COLO829 (cell line): ENCODE measurements at places on chromosomes 2 and 18.

DNA sequence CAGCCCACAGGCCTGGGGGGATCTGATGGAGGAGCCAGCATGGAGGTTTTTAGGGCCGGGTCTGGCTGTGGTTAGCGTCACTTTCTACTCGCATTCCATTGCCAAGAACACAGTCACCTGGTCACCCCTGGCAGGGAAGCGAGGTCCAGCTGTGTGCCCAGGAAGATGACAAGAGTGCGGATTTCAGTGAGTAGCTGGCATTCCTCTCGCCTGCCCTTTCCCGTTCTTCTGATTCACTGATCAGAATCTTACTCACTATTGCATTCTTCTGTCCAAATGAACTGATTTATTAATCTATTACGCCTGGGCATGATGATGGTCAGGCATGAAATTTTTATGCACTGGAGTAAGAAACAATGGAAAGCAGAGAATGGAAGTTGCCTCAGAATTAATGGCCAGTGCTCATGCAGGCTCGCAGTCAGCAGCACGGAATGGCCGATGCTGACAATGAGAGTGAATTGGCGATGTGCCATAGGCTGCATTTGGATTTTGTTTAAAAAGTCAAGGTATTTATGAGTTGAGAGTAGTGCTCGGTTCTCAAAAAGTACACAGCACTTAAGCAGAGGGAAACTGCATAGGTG, 76.4 kb upstream of the MGAT5 start:
- no peak for DNase-seq

GRCh38 chr2:75632091-75632701, 14.4 kb upstream of the MRPL19 start:
- DNase-seq, result no peak

DNA sequence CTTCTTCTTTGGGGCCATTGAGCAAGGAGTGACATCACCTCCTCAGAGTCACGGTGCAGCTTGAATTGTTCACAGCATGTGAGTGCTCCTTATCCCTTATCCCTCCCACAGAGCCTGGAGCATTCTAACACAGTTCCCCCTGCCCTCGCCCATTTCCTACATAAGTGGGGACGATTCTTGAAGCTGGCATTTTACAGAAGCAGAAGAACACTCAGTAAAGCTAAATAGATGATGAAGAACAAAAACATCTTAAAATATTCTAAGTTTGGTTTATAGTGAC, 135.8 kb upstream of the APCDD1 start:
- DNase-seq, result no peak

DNA sequence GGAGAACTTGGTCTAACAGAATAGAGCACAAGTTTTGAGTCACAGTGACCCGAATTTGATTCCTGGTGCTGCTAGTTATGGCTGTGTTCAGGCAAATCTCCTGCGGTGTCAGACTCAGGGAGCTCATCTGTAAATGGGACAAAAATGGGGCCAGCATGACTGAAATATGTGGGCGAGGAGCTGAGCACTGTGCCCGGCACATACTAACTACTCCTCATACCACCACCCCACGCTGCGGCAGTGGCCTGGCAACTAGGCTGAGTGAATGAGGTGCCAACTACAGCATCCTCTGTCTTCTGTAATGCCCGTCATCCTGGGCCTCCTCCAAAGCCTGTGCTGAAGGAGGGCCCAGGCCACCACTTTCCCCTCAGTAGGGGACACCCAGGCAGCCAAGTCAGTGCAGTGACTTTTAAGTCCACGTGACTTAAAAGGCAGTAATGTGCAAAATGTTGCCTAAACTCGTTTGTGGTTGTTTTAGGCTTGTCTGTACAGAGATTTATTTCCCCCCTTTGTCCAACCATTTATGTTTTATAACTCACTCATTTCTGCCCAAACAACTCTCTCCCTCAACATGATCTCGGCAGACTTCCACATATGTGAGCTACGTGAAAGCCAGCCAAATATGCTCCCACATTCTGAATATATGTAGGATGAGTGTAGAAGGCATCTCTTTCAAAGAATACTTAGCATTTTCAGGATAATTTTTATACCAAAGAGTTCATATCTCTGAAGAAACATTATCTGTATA, 773.7 kb downstream of the TSN start:
- DNase-seq, result no peak

DNA sequence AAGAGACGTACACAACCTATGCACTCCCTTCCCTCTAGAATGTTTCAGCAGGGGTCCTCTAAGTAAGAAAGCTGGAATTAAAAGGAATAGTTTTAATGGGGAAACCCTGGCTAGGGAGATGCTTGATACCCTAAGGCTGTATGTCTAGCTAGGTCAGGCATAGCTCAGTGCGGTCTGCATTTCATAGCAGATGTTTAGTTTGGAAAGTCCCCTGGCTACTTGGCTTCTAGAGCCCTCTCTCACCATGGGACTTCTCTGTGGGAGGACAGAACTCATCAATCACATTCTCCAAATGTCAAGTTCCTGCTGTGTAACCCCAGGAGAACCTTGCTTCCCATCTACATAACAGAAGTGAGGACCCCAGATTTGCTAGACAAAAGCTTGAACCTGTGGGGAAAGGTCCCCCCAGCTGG, 24.1 kb upstream of the ANXA4 start:
- no peak for DNase-seq
